ENCODE measurements at places on chromosomes 6 and 20.
A peak's percentile ranks its signal among the peaks of the same experiment; 100 is the strongest.

DNA sequence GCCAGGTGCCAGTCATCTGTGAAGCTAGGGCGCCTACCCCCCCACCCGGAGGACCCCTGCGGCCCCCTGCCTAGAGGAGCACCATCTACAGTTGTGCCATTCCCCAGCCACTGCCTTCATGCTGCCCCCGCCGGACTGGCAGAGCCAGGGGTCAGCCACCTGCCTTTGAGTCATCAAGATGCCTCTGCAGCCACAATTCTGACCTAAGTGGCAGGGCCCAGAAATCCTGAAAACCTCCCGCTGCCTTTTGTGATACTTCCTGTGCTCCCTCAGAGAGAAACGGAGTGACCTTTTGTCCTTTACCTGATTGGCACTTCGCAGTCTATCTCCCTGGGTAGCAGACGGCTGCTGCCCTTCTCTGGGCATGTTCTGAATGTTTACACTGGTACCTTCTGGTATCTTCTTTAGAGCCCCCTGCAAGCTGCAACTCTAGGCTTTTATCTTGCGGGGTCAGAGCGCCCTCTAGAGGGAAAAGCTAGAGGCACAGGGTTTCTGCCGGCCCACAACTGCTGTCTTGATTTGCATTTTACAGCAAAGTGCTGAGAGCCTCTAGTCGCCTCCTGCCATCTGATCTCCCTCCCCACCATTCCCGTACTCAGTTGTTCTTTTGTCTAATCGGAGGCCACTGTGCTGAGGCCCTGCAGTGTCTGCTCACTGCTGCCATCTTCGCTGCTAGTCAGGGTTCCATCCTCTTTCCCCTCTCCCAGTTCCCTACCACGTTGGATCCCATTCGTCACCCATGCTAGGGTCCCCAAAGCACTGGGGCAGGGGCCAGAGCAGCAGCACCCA is 26.9 kb downstream of the SPATA2 start:
- peak; percentile 65 for DNase-seq

- no peak for DNase-seq
Measured at GRCh38 chr20:20699144-20699543, 13.3 kb downstream of the RALGAPA2 start.

DNA sequence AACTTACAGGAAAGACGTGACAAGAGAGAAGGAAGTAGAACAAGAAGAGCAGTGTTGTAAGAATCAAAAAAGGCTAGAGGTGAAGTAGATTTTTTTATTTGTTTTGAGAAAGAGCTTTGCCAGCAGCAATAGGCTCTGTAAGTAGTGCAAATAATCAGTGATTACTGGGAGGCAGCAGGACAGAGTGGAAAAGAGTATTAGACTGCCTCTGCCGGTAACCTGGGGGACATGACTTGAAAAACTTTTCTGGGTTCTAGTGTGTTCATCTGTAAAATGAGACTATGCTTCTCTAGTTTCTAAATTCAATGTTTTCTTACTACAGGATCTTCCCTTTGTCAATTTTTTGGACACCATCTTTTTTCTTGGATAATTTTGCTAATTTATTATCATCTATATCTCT is 5.8 kb upstream of the IRAK1BP1 start:
- no peak for DNase-seq

- peak; percentile 59 for DNase-seq
Measured at GRCh38 chr20:33561692-33562601, 72.1 kb downstream of the CBFA2T2 start.

- DNase-seq: no peak
Measured at GRCh38 chr6:107118976-107119375, 3.7 kb upstream of the BEND3 start.

- DNase-seq: no peak
Measured at GRCh38 chr6:107691062-107691751, 132.9 kb downstream of the SCML4 start.

GRCh38 chr6:93684339-93684738 is 265.0 kb upstream of the EPHA7 start:
- no peak for DNase-seq

GRCh38 chr20:43938932-43939761 is 24.5 kb downstream of the TOX2 start:
- DNase-seq: no peak

Data from liver (tissue), 10 donors.